ENCODE measurements at places on chromosomes 13 and 19.

GRCh38 chr13:85535316-85536084 is 263.7 kb downstream of the SLITRK6 start:
- DNase-seq, result no peak

GRCh38 chr19:16801600-16802013 is 27.6 kb upstream of the SIN3B start:
- DNase-seq, result peak; percentile 33

GRCh38 chr19:44856421-44857083 is 10.5 kb downstream of the NECTIN2 start:
- DNase-seq, result no peak

- DNase-seq, result no peak
Measured at GRCh38 chr19:8017808-8018207, 12.4 kb upstream of the ELAVL1 start.

DNA sequence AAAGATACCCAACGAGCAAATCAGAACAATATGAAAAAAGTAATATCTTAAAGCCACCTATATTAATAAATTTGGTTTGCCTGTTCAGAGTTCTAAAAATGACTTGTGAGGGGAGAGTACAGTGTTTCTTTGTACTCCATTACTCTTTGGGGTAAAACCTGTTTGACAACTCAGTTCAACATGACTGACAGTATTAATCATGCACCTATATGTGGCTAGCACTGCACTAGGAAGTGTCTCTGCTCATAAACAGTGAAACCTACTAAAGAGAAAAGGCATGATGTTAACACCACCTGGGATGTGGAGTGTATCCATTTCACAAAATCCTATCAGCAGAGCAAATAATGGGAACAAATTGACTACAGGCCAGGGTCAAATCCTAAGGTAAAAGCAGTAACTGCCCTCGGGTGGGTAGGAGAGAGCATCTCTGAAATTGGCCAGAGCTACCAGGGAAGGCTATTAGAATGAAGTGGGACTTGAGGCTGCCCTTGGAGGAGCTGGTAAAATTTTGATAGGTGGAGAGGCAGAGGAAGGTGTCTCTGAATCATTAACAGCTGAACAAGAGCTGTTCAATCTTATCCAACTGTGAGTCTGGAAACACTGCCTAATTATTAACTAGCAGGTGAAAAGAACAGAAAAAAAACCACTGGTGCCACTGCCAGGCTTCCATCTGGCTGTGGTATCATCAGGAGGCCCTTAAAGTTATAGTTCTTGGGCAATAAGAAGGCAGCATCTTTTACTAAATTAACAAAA is 365.1 kb downstream of the DNAJC15 start:
- no peak for DNase-seq

- DNase-seq, result no peak
Measured at GRCh38 chr19:48461982-48462655, 6.7 kb downstream of the KCNJ14 start.

- peak; percentile 62 for DNase-seq
Measured at GRCh38 chr19:47231215-47232054, 436 bp upstream of the BBC3 start.

GRCh38 chr19:6730941-6731670 is 6.3 kb downstream of the GPR108 start:
- DNase-seq, result no peak

- no peak for DNase-seq
Measured at GRCh38 chr13:36046672-36047071, 84.5 kb downstream of the DCLK1 start.

Measured in RCC 7860 (cell line).